ENCODE measurements at places on chromosomes 5 and 9. TPM values are rescaled to one million over a fixed set of nuclear protein-coding genes. Genes with fewer than 3 reads are reported as not detected.

GRCh38 chr5:93273176-93273575, 307.8 kb downstream of the NR2F1-AS1 start:
- no peak for DNase-seq

Gene GCNT1
- 14.4 TPM for total RNA-seq

Gene CDC25C
- 18.4 TPM for total RNA-seq

DNA sequence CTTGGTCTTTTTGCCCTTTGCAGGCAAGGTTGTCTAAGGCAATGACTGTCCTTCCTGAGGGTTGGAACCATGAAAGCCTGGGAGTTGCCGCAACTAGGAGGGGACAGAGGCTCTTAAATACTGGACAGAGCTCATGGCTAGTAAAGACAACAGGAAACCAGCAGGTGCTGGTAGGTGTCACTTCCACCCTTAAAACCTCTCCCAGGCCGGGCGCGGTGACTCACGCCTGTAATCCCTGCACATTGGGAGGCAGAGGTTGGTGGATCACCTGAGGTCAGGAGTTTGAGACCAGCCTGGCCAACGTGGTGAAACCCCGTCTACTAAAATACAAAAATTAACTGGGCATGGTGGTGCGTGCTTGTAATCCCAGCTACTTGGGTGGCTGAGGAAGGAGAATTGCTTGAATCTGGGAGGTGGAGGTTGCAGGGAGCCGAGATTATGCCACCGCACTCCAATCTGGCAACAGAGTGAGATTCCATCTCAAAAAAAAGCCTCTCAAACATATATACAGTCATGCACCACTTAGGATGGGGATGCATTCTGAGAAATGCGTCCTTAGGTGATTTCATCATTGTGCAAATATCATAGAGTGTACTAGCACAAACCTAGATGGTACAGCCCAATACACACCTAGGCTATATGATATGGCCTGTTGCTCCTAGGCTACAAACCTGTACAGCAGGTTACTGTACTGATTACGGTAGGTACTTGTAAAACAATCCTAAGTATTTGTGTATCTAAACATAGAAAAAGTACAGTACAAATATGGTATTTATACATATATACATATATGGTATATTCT, 102.7 kb downstream of the HSPA4 start:
- no peak for DNase-seq

DNA sequence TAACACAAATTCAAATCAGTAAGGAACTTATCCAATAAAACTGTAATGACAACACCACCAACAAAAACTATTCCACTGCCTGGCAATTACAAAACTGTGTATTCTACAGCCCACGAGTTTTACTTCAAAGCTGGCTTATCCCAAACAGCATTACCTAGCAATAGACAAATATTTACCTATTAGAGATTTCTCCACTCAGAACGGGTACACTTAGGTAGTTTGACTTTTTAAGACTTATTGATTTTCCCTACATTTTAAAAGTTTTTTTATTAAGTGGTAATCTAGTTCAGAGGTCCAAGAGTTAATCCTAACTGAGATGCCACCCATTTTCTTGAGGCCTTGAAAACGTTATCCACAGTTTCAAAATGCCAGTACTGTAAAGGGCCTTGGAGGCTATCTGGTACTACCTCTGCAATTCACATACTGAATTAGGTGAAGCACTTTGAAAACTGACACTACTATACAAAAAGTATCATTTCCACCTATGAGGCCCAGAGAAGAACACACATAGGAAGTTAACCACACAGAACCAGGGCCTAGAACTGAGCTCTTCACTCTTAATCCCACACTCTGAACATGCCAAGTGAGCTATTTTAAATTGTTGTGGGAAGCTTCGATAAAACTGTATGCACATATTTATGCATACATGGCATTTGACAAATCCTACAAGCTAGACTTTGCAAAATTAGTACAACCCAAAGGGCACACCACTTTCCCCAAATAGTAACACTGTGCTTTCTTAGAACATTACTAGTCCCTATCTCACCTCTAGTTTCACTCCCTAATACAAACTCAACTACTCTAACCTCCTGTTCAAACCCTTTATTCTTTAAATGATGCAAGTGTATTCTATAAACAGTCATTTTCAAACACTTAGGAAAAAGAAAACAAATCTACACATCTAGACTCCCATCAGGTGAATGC, 2.1 kb downstream of the NADK2 start:
- no peak for DNase-seq

DNA sequence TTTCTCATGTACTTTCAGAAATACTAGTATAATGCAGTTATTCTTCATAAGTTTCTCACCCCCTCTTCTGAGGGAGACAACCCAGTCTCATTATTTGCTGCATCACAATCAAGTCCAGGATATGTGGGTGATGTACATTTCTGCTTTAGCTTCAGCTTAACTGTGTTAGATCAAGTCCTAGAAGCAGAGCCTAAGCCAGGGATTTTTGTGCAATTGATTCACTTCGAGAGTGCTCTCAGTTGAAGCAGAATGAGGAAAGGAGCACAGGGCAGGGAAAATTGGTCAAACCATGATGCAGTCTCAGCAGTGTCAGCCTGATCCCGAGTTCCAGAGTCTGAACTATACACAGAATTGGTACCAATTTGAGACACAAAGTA, 15.1 kb downstream of the HNRNPK start:
- DNase-seq, result no peak

- DNase-seq, result no peak
Measured at GRCh38 chr5:24854350-24854749, 209.6 kb upstream of the CDH10 start.

GRCh38 chr5:135602882-135603721, 24.3 kb upstream of the CXCL14 start:
- peak; percentile 8 for DNase-seq

Gene GPR107
- 26.3 TPM for total RNA-seq

- no peak for DNase-seq
Measured at GRCh38 chr9:93177676-93178075, 6.3 kb upstream of the WNK2 start.

DNA sequence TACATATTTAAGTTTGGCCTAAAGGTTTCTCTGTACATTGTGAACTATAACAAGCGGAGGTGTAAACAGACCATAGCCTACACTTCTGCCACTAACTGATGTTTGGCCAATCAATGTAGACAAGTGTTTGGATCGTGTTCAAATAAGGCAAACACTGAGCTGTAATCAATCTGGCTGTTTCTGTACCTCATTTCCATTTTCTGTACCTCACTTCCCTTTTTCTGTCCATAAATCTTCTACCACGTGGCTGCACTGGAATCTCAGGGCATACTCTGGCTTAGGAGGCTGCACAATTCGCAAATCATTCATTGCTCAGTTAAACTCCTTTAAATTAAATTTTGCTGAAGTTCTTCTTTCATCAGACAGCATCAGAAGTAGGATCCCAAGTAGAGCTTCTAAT, 140.9 kb downstream of the SLC25A46 start:
- no peak for DNase-seq

- DNase-seq, result no peak
Measured at GRCh38 chr9:74960561-74960960, 7.8 kb upstream of the C9orf40 start.

DNA sequence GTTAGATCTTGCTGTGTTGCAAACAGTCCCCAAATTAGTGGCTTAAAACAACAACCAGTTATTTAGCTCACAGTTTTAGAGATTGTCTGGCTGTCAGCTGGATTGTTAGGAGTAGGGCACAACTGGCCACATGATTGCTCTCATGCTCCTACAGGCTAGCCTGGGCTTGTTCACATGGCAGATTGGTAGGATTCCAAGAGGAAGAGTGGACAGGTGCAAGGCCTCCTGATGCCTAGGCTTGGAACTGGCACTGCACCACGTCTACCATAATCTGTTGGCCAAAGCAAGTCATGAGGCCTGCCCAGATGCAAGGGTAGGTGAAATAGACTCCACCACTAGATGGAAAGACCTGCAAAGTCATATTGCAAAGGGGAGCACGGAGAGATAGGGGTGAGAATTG, 76.4 kb downstream of the ACER2 start:
- DNase-seq, result no peak

DNA sequence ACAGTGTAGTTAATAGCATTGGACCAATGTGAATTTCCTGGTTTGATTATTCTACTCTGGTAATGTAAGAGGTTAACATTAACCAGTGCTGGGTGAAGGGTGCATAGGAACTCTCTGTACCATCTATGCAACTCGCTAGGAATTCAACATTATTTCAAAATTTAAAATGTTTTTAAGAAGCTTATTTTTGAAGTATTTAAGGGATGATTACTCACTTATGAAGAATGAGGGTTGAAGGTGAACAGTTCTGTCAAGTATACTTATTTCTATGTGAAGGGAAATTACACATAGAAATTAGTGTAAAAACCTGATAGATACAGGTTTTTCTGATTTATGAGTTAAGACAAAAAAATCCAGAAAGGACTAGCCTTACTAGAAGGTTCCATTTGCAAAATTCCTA, 165.8 kb downstream of the INSYN2B start:
- no peak for DNase-seq

DNA sequence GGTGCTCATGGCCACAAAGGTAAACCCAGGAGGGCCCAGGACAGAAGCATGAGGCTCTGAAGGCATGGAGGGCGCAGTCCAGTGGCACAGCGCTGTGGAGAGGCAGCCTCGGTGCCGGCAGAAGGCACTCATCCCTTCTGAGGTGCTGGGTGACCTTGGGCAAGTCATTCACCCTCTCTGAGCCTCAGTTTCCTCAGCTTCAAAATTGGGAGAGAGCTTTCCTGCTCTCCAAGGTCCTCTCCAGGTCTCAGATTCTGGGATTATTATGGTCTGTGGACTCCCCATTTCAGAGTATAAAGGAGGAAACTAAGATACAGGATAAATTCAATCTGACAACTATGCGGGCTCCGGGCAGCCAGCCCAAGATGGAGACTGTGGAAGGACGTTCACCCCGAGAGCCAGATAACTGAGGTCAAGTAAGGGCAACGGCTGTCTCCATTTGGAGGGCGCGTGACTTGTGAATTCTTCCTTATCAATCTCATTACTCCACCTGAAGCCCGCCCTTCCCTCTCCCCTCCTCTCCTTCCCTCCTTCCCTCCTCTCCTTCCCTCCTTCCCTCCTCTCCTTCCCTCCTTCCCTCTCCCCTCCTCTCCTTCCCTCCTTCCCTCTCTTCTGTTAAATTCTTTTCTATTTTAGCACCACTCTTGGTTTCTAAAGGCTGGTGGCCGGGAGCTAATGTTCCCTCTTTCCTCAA, 58.1 kb downstream of the LRSAM1 start:
- no peak for DNase-seq

DNA sequence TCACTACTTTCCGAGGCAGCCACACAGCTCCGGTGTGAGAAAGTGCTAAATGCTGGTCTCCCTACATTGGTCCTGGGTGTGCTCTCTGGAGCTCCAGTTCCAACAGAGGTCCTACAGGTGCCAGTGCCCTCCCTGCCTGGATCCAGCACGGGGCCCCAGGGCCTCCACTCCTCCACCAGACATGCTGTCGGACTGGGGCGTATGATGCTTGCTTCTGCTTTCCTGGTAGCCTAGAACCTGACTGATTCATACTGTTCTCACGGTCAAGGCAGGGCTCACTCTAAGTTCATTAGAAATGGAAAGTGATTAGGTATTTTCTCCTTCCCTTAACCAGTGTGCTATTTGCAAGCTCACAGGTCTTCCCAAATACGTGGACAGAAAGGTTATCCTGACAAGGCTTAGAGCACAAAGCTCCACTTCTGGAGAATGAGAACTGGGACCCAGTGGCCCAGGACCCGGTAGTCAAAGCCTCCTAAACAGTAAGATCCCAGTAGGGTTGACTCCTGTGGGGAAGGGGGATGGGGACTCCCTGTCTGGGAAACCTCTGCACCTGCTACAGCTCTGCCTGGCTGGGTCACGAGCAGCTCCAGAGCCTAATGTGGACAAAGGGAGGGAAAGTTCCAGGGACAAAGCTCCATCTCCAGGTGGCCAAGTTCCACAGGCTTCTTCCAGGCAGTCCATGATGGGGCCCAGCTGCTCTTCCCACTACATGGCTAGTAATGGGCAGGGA, 98.1 kb downstream of the PAX5 start:
- no peak for DNase-seq

Gene OR1Q1
- total RNA-seq, result not detected

Gene PALM2AKAP2
- total RNA-seq, result not detected

- no peak for DNase-seq
Measured at GRCh38 chr5:144549580-144549979, 378.9 kb downstream of the KCTD16 start.

DNA sequence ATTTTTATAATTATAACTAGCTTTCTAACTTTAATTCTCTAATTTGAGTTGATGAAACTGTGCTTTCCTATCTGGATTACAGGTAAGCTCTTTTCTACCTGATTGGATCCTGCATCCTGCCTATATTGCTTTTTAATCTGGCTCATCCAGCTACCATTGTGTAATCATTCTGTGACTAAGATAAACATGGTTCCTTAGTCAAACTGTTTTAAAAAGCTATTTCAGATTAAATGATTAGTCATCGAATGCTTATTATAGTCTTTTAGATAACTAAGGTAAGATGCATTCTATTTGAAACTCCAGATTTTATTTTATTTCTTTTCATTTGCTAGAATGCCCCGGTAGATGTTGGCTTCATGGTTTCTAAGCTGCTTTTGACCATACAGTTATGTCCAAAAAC, 50.7 kb downstream of the ICE1 start:
- DNase-seq, result no peak

Gene MSX2
- not detected for total RNA-seq

DNA sequence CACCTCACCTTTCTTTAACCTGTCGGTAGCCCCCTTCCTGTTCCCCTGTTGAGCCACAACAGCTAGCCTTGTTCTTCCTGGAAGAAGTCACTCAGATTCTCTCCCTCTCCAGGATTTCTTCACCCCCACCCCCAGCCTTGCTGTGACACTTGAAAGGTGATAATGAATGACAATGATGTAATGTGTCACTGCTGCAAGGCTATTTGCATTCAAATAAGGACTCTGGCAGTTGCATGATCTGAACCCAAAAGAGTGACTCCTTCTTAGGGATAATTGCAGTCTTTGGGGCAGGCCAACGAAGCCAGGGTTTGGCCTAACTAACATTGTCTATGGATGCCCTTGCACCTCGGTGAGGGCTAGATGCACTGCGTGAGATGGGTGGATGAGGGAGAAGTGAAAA, 154.4 kb upstream of the CLINT1 start:
- no peak for DNase-seq

Gene DNAJB5
- total RNA-seq, result 4.1 TPM

- DNase-seq, result no peak
Measured at GRCh38 chr5:96326902-96327301, 106.1 kb downstream of the PCSK1 start.

- DNase-seq, result no peak
Measured at GRCh38 chr9:18743971-18744370, 270.0 kb downstream of the ADAMTSL1 start.

- DNase-seq, result peak; percentile 77
Measured at GRCh38 chr5:154221371-154221896, 30.9 kb downstream of the GALNT10 start.

GRCh38 chr5:16265141-16265540, 85.5 kb upstream of the MARCHF11 start:
- no peak for DNase-seq

Gene IFNE
- total RNA-seq, result not detected
